ENCODE measurements at places on chromosomes 7 and 10.
A peak's percentile ranks its signal among the peaks of the same experiment; 100 is the strongest.

- no peak for DNase-seq
Observed at GRCh38 chr10:14624600-14624999, 150.1 kb downstream of the FAM107B start.

- DNase-seq = peak; percentile 92
Observed at GRCh38 chr7:28106321-28106829, 74.2 kb downstream of the JAZF1 start.

DNA sequence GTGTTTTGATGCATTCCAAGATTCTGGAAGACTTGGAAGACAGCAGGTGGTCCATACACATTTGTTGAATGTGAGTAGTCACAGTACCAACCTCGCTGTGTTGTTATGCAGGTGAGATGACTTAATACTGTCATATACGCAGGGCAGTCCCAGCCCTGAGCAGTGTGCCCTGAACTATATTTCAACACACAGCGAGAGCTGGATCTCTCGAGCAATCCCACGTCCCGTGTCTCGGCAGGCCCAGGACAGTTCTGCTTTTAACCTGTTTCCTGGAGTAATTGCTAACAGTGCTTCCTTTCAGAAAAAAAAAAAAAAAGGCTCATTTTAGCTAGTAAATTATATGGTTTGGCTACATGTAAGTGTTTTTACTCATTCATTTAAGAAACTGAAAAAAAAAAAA lies 179.7 kb downstream of the PRKCQ start:
- no peak for DNase-seq

DNA sequence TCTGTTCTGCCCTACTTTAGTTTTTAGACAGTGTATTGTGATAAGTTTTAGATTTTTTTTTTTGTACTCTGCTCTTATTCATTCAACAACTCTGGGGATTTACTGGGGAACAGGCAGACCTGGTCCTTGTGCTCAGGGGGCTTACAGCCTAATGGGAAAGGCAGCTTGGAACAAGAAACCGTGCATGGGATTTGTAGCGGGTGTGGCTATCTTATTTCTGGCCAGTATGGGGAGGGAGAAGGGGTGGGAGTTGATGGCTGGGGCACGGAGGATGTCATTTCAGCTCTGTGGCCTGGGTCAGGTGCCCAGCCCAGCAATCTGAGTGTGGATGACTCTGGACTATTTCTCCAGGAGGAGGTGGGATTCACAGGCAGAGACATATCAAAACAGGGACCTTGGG lies 47.0 kb downstream of the GRK5 start:
- DNase-seq = no peak

DNA sequence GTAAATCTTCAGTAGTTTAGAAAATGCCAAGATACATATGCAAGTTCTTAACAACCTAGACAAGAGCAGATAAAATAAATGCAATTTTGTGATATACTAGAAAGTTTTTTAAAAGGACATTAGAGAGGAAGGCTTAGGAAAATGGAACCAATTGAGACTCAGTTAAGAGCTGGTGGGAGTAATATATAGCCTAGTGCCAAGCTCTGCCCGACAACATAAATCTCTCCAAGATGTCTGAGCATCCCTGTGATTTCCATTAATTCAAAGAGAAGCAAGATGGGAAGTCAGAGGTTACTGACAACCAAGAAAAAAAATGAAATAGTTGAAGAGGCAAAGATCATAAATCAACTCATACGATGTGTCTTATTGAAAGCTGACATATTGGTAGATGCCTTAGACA lies 74.5 kb downstream of the DGKB start:
- DNase-seq = no peak

GRCh38 chr10:100625816-100626215 lies 90.1 kb downstream of the HIF1AN start:
- DNase-seq = no peak

DNA sequence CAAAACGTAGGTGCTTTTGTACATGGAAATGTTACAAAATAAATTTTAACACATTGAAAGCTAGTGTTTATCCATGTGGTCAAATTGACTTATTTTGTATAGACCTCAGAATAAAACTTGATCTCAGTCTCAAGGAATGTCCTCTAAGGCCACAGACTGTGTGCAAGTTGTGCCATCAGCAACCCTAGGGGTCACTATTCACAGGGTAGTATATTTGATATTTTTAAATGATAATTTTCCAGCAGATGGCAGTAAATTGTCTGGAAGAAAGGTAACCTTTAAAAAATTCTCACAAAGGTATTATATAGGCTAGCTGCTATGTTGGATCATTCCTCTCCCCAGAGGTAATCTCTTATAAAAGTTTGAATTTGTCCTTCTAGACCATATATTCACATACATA lies 12.9 kb upstream of the SNX10 start:
- DNase-seq = peak; percentile 8

GRCh38 chr10:129707406-129708388 lies 240.7 kb downstream of the MGMT start:
- DNase-seq = no peak

DNA sequence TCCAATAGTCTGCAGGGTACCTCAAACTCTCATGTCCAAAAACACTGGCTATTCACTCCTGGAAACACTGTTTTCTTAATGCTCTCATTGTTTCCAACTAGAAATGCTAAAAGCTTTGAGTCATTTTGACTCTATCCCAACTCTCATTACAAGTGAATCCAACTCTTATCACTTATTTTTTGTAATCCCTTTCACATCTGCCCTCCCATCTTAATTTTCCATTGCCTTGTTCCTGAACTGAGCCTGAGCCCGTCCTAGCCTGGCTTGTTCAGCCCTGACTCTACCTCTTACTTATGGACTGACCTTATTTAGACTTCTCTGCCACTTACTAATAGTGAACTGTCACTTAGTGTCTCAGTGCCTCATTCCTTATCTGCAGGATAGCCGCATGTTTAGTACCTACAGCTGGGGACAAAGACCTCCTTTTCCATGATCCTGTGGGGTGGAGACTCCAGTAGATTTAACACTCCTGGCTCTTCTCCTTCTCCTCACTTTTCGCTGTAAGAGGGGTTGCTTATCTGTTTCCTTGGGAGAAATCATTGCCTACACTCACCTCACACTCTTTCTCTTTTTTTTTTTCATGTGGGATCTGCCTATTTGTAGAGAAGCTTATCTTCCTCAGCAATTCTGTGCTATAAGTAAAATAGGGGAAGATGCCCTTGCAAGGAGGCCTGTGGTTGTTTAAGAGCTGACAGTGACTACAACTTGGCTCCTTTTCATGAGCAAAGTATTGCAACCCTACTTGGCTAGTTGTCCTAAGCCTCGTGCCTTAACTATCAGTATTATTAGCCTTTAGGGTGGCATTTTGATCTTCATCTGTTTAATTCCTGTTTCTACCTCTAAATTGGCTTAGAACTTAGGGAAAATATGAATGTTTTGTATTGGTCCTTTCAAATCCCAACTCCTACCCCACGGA lies 56.4 kb downstream of the SLC16A12 start:
- DNase-seq = no peak

- no peak for DNase-seq
Observed at GRCh38 chr7:110921595-110922151, 169.3 kb upstream of the LRRN3 start.

DNA sequence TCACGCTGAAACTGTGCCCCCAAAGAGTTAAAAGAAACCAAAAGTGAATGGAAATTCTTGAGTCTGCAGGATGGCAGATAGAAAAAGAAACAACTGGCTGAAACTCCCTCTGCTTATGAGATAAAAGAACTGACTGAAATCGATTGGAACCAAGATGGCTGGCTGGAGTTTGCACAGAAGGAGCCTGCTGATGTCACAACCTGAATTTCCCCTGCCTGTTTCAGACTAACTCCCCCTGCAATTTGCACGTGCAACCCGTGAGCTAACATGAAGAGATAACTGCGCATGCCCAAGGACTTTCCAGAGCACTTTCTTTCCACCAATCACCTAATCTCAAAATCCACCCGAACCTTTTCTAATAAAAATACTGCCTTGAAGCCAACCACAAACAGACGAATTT lies 435.5 kb downstream of the CALN1 start:
- DNase-seq = no peak

DNA sequence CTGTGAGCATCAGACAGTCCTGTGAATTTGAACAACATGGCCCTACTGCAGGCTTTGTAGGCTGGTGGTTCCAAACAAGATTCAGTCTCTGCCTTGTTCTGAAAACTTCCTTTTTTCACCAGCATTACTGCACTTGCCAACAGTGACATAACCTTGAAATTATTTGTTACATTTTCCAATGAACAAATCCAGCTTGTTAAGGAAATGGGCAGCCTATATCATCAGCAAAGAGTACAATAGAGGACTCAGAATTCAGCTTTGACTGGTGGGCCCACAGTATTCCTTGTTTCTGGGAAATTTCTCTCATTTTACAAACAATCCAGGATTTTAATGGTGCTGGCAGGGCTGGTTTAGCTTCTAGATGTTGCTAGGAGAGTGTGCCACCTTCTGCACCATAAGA lies 703.7 kb upstream of the FZD8 start:
- no peak for DNase-seq

DNA sequence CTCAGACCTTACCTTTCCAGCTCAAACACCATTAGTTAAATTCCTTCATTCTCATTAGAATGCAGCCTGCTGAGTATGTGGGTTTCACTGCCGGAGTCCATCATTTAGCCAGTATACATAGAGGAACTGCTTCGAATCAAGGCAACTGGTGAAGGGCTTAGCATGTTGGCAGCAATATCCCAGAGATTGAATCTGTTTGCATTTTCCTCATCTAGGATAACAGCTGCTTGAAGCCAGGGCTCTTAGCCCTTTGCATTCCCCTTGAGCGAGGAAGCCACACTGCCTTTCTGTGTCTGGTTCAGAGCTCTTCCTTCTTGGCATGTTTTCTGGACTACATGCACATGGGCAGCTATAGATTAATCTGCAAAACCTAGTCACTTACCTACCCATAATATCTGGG lies 14.7 kb downstream of the NODAL start:
- DNase-seq = no peak

DNA sequence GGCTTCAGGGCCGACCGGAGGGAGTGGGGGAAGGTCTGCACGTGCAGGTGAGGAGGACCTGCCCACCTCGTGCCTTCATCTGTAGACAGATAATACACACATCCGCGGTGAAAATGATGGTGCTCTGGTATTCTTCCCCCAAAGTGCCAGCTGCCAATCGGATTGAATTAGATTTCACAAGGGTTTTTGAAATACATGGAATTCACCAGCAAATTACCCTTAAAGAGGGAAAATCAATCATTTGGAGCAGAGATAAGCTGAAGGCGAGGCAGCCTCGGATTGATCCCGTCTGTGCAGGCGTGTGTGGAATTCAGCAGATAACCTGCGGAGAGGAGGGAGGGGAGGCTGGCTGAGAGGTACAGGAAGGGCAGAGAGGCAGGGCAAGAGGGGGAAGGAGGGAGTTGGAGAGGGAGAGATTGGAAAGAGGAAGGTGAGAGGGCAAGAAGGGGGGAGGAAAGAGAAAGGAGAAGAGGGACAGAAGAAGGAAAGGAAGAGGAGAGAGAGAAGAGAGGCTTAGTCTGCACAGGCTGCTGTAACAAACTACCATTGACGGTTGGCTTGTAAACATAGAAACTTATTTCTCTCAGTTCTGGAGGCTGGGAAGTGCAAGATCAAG lies 84.2 kb downstream of the C10orf105 start:
- DNase-seq = no peak

DNA sequence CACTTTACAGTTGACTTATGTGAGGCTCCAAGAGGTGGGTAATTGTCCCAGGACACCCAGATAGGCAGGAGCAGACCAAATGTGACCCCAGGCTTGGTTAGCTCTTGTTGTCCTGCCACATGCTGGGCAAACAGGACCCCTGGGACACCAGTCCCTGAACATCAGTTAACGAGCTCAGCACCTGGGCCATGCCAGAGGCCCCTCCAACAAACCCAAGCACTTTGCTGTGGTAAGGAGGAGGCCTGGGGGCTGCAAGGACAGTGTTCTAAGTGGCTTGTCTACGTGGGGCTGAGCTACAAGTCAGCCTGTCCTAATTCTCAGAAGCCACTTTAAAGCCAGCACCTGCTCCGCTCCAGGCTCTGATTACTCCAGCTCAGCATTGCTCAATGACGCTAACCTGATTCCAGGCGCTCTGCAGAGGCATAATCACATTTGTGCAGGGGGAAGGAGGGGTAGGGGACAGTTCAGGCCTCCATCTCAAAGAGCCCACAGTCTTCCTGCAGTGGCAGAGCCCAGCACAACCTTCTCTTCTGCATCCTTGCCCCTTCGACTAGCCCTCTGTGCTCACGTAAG lies 57.2 kb downstream of the DDC start:
- no peak for DNase-seq

- no peak for DNase-seq
Observed at GRCh38 chr10:30674796-30675195, 45.2 kb upstream of the LYZL2 start.

DNA sequence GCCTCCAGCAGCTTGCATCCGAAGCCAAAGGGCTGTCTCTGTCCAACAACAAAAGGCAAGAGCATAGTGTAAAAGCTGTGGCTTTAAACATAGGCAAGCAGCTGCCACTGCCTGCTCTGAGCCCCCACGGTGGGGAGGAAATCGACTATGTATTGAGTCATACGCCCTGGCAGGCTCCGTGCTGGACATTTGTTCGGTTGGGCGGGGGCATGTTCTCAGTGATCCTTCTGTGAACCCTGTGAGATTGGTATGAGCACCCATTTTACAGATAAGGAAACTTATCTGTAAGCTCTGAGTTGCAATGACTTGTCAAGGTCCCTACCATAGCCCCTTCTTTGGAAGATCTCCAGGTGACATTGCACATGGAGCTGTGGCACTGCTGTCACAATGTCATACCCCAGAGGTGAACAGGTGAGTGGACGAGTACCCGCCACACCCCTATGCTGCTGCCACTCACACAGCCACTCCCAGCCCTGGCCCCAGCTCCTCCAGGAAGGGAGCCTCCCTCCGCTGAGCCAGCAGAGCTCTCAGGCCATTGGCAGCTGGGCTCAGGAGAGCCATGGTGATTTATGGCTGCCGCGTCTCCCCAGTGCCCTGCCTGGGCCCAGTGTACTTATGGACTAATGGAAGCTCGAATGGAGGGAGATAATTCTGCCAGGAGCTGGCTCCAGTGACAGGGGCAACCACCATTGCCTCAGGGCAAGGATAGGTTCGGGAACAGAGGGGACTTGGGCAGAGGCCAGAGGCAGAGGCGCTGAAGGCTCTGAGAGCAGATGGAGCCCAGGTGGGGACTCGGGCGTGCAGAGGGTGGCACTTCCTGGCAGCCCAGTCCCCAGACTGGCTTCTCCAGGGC lies 43.7 kb downstream of the UNC5B start:
- DNase-seq = peak; percentile 57

All from NCI-H2171 treated with DMSO at 0.1 percent for 48 hours (cell line).